ENCODE measurements at places on chromosomes 13 and 19.

DNA sequence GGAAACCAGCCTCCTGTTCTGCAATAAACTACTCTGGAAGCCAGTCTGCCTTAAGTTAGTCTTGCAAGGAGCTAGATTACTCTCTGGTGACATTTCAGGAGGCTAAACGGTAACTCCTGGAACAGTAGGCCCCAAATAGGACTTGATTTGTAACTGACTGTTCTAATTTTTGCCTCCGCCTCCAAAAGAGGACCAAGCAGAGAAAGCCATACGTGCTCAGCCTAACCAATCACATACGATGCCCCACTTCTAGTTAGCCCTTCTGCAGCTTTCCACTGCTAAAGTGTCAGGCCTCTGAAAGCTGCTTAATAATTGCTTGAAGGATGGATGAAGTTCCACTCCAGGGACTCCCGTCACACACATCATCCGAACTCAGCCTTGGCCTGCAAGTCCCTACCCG, 744 bp downstream of the ZNF805 start:
- no peak for DNase-seq

- no peak for DNase-seq
Measured at GRCh38 chr13:31733647-31734046, 5.7 kb upstream of the RXFP2 start.

- no peak for DNase-seq
Measured at GRCh38 chr13:91355099-91355825, 7.8 kb downstream of the MIR17HG start.

DNA sequence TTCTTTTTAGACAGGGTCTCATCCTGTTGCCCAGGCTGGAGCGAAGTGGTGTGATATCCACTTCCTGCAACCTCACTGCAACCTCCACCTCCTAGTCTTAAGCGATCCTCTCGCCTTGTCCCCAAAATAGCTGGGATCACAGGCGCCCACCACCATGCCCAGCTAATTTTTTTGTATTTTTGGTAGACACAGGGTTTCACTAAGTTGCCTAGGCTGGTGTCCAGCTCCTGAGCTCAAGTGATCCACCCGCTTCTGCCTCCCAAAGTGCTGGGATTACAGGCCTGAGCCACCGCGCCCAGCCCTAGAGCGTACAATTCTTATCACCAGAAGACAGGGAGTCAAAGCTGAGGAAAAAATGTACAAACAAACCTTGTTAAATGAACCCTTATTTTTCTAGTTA, 4.5 kb upstream of the ELOF1 start:
- DNase-seq, result no peak

DNA sequence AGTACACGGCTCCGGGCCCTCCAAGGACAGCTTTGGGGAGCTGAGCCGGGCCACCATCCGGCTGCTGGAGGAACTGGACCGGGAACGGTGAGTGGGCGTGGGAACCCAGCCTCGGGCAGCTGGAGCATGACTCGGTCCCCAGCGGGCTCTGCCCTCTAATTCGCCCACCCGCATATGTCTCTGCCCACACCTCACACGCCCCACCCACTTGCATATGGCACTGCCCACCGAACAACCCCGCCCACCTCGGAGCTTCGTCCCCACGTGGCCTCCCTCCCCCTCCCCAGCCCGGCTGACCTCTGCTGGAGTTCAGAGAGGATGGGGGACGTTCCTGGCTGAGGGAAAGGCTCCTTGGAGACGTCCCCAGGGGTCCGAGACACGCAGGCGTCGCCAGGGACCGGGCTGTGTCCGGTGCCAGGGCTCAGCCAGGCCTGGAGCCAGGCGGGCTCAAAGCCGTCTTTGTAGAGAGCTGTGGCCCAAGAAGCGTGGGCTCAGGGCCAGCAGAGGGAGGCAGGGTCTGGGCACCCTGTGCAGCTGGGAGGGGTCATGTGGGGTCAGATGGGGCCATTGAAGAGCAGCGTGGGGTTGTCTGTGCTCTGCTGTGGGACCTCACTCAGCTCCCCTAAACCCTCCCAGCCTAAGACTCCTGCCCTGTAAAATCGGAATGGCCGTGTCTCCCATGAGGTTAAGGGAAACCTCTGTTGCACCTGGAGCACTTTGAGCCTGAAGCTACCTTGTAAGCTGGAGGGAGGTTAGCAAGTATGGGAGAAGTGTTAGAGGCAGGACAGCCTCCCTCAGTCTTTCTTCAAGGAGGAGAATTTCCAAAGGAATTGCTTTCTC, 3.8 kb downstream of the APC2 start:
- no peak for DNase-seq

GRCh38 chr13:89565476-89566100, 1781.9 kb upstream of the MIR17HG start:
- DNase-seq, result no peak

DNA sequence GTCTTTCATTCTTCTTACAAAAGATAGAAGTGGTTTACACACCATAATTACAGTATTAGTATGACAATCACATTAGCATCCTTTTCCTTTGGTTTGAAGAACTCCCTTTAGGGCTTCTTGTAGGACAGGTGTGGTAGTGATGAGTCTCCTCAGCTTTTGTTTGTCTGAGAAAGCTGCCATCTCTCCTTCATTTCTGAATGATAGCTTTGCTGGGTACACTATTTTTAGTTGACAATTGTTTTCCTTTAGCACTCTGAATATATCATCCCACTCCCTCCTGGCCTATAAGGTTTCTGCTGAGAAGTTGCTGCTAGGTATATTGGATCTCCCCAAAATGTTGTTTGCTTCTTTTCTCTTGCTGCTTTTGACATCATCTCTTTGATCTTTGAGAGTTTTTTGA, 39.3 kb downstream of the RASA3 start:
- no peak for DNase-seq

DNA sequence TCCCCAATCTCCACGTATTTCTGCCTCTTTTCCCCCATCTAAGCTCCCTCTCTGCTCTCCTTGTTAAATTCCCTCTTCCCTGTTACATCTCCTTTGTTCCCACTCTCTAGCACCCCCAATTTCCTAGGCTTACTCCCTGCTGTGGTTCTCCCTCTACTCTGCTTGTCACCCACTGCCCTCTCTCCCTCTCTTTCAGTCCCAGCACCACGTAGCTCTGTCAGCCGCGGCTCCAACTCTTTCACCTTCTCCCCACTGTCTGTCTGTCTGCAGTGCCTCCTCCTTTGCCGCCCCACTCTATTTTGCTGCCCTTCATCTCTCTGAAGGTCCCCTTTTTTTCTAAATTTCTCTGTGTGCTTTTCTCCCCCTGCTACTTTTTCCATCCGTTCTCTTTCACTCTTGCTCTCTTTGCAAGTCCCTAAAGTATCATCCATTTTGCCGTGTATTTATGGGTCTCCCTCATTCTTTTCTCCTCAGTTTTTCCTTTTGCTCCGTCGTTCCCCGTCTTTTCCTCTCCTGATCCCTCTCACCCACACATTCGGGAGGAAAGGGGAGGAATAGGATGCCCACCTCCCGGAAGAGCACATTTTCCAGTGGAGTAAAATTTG, 937 bp downstream of the ZNF841 start:
- no peak for DNase-seq

- no peak for DNase-seq
Measured at GRCh38 chr13:98835156-98835555, 82.7 kb upstream of the SLC15A1 start.

GRCh38 chr19:33868076-33868735, 71.5 kb downstream of the KCTD15 start:
- DNase-seq, result no peak

DNA sequence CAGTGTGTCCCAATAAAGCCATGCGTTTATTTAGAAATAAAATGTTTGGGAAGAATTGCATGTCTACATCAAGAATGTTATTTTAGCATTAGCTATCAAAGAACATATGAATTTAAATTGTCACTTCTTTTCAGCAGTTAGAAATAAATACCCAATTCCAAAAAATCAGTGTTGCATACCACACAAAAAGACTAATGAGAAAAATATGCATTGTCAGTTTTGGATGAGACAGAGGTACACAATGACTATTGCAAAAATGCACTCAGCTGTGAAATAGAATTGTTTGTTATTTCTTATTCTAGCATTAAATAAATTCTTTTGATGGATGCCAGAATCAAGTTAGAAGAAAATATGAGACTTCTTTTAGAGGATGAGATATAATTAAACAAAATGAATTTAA, 833.9 kb downstream of the SLITRK1 start:
- DNase-seq, result no peak

GRCh38 chr19:58033741-58034476, at the start of gene ZSCAN1:
TSS of gene ZSCAN1 (plus strand) at chr19:58034025. CDS start at chr19:58037837, 3,812 bp downstream.
- no peak for DNase-seq

DNA sequence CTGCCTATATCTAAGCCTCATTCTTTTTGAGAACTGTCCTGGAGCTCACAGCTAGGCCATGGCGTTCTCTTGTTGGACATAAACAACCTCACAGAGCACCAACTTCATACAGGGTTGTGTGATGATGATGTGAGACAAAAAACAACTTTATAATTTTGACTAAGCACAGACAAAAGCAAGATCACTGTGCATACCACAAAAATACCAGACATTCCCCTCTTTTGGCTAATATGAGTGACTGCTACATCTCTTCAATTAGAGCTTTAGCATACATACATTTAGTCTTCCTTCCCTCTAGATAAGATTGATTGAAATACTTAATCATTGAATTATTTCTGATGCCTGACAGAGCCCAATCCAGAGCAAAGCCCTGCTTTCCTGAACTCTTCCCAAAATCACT, 8.3 kb downstream of the MAB21L1 start:
- DNase-seq, result no peak

DNA sequence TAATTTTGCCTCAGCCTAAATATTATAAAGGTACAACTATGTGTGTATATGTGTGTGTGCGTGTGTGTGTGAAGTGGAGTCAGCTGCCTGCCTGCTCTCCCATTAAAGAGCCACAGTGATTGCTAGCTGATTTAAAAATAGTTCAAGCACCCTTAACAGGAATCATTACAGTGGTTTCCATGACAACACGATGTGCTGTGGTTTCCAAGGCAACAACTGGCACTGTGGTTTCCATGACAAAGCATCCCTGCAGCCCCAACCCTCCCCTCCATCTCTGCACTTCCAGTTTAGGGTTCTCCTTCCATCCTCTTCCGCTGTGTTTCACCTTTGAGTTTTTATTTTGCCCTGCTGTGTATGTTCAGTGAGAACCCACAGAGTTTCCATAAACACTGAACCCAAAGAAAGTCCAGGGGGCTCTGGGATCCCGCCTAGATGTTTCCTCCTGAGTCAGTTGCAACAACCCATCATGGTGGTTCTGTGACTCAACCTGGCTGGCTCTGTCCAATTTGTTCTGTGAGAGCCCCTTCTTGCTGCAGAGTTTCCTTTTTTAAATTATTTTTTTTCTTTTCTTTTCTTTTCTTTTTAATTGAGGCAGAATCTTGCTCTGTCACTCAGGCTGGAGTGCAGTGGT, 7.1 kb upstream of the PNMA8A start:
- DNase-seq, result no peak

- no peak for DNase-seq
Measured at GRCh38 chr13:31588316-31588715, 151.0 kb upstream of the RXFP2 start.

- DNase-seq, result peak; percentile 62
Measured at GRCh38 chr19:6038634-6039405, 60.9 kb upstream of the RANBP3 start.

DNA sequence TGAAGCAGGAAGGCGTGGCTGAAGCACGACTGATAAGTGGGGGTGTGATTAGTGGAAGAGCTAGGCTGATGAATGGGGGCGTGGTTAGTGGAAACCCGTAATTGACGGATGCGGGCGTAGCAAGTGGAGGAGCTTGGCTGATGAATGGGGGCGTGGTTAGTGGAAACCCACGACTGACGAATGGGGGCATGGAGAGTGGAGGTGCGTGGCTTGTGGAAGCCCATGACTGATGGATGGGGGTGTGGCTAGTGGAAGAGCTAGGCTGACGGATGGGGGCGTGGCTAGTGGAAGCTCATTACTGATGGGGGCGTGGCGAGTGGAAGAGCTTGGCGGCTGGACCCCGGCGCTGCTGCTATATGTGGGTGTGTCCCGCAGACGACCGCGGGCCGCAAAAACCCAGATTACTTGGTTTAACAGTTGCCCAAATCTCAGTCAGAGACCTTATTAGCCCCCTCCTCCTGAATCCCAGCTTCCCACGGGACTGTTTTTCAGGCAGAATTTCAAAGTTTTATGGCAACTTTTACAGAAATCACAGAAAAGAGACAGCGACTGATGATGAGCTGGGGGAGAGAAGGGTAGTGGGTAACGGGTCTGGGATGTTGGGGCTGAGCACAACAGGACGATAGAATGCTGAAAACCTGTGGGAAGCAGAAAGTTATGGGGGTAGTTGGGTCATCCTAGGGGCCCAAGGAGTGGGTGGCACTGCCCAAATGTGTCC, 9.0 kb upstream of the MEIS3 start:
- DNase-seq, result peak; percentile 77

- no peak for DNase-seq
Measured at GRCh38 chr19:18741124-18742121, 49.7 kb downstream of the COMP start.

- no peak for DNase-seq
Measured at GRCh38 chr19:29404951-29405727, 120.7 kb upstream of the VSTM2B start.

- no peak for DNase-seq
Measured at GRCh38 chr13:79155883-79156282, 250.2 kb downstream of the RBM26 start.

GRCh38 chr13:95019886-95020285, 281.4 kb downstream of the ABCC4 start:
- DNase-seq, result no peak

- no peak for DNase-seq
Measured at GRCh38 chr19:44280916-44281315, 21.2 kb downstream of the ZNF233 start.

DNA sequence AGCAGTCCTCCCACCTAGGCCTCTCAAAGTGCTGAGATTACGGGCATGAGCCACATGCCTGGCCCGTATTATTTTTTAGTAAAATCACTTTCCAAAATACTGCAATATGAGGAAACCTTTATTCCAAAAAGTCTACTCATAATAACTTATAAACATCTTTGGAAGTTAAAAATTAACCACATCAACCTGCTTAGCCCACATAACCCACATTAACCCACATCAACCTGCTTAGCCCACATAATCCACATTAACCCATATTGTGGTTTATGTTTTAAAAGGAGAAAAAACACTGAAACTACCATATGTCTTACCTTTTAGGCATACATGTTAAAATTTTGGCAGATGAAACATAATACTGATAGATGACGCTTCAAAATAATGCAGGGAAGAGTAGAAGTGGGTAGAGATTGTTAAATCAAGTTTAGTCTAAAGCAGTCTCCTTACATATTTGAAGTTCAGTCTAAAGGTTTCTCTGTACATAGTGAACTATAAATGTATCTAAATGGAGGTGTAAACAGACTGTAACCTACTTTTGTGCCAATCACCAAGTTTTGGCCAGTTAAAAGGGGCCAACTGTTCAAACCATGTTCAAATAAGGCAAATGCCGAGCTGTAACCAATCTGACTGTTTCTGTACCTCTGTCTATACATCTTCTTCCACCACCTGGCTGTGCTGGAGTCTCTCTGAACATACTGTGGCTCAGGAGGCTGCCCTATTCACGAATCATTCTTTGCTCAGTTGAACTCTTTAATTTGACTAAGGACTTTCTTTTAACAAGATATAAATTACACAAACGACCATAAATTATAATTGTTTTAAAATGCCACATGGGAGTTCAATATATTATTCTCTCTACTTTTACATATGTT, 14.5 kb downstream of the KPNA3 start:
- no peak for DNase-seq

GRCh38 chr13:63044589-63045313, 1629.1 kb upstream of the PCDH20 start:
- DNase-seq, result no peak

All from GM12891 (cell line).